ENCODE measurements at places on chromosomes 3 and 15.

GRCh38 chr15:79132770-79133169 is 42.2 kb upstream of the RASGRF1 start:
- no peak for DNase-seq

- no peak for DNase-seq
Observed at GRCh38 chr3:118057086-118057485, 977.6 kb downstream of the IGSF11 start.

DNA sequence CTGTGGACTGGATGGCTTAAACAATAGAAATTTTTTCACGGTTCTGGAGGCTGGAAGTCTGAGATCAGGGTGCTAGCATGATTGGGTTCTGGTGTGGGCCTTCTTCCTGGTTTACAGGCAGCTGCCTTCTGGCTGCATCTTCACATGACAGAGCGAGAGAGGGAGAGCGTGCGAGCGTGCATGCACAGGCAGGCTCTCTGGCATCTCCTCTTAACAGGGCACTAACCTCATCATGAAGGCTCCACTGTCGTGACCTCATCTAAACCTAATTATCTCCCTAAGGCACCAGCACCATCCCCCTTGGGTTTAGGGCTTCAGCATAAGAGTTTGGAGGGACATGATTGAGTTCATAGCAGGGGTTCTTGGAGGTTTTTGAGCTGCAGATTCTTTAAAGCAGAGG is 292.0 kb upstream of the C2CD4B start:
- no peak for DNase-seq

- DNase-seq = no peak
Observed at GRCh38 chr15:48440084-48440483, 108.9 kb downstream of the DUT start.

- no peak for DNase-seq
Observed at GRCh38 chr3:125398952-125399351, 23.8 kb upstream of the ZNF148 start.

DNA sequence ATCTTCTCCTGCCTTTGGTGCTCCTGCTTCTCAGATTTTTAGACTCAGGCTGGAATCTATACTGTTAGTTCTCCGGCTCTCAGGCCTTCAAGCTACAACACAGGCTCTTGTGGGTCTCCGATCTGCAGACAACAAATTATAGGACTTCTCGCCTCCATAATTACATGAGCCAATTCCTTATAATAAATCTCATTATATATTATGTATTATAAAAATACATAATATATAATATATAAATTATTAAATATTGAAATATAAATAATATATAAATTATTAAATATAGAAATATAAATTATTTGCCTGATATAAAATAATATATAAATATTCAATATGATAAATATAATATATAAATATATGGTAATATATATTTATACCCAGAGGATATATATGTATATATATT is 1214.0 kb downstream of the ROBO2 start:
- no peak for DNase-seq

- DNase-seq = no peak
Observed at GRCh38 chr3:61927332-61927731, 366.0 kb downstream of the PTPRG start.

DNA sequence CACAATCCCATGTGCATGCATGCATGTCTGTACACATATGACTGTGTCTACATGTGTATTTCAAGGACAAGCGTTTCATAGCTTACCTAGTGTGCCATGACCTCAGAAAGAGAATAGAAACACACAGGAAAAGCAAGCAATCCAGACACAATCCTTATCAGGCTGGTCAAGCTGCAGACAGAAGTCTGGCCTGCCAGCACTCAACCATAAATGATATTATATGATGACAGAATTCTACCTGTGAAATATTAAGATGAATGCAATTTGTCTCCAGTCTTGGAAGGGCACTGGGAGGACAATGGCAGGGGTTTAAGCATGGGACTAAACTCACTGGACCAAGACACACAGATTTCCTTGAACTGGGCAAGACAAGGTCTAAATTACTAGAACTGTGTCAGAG is 50.9 kb upstream of the ARL6 start:
- no peak for DNase-seq

- DNase-seq = no peak
Observed at GRCh38 chr3:175111036-175111435, 251.9 kb downstream of the NAALADL2 start.

DNA sequence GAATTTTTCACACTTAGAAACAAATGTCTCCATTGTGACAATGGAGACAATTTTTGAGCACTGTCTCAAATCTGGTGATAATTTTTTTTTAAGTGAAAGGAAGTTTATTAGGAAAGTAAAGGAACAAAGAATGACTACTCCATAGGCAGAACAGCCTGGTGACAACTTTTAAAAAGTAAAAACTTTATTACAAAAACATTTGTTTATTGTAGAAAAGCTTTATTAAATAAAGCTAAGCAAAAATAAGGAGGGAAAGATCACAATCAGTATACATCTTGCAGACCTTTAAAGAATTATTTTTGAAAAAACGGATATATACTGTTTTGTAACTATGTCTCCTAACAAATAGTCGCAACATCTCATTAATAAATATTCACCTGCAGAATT is 688 bp upstream of the OXSM start:
- no peak for DNase-seq

GRCh38 chr15:88011533-88011932 is 245.0 kb downstream of the NTRK3 start:
- DNase-seq = no peak

- no peak for DNase-seq
Observed at GRCh38 chr15:74129586-74130154, 716 bp upstream of the ISLR2 start.

DNA sequence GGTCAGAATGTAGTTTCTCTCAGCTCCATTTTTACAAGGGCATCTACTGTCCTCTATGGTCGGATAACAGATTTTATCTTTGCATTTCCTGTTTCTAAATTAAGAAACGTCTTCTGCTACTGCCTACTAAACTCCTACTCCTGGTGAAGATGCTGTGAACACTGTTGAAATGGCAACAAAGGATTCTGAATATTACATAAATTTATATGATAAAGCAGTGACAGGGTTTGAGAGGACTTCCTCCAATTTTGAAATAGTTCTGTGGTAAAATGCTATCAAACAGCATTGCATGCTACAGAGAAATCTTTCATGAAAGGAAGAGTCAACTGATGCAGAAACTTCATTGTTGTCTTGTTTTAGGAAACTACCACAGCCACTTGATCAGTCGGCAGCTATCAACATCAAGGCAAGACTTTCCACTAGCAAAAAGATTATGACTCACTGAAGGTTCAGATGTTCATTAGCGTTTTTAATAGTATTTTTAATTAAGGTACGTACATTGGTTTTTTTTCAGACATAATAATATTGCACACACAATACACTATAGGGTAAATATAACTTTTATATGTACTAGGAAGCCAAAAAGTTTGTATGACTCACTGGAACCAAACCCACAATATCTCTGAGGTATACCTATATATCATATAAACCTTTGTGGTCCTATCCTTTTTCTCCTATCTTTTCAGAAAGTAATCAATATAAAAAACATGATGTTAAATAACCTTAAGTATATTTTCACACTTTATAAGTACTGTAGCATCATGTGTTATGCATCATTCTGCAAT is 156.1 kb downstream of the STAG1 start:
- DNase-seq = no peak

GRCh38 chr15:51758645-51759044 is 7.2 kb downstream of the TMOD2 start:
- DNase-seq = no peak

- DNase-seq = no peak
Observed at GRCh38 chr3:183372911-183373310, 55.5 kb downstream of the MCF2L2 start.

DNA sequence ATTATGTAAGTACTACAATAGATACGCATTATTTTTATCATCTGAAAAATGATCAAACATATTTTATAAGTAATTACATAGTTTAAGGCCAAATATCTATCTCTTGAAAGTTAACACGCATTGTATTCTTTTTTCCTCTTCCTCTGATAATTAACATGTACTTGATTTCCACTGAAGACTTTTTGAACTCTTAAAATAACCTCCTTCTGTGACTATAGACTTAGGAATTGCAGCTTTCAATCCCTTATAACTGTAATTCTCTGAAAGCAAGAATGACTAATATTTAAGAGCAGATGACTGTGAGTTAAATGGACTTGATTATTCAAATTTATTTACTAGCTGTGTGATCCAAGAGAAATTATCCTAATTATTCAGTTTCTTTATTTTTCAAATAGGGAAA is 730.6 kb upstream of the NECTIN3 start:
- DNase-seq = no peak

DNA sequence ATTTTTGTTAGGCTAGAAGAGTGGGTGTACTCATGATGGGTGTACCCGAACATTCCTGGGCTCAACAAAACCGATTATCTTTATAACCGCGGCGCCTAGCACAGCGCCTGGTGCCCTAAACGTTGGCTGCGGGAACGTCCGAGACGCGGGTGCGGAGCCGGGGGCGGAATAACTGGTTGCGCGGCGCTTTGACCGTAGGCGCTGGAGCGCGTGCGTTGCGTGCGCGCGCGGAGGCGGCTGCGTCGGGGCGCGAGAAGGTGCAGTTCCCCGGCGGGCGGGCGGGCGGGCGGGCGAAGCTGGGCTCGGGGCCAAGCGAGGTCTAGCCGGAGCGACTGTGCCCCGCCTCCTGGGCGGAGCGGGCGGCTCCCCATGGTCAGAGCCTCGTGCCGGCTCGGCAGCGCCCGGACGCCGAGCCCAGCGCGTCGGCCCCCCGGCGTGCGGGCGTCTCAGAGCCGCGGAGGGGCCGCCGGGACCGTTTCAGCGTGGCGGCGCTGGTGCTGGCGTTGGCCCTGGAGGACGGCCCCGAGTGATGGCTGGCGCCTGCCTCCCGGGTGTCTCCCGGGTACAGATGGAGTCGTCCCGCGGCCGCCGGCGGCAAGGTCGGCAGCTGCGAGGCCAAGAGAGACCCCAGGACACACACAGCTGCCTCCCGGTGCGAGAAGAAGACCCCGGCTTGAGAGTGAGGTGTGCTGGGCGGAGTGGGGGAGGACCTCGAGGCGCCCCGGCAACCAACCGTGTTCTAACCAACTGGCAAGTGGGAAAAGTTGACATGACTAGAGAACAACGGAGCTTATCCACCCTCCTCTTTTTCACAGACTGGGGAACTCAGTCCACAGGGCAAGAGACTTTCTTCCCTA is at the start of gene PLAAT1:
PLAAT1 (plus strand) TSS at position 373 of the 857 bp plus-strand sequence. CDS start 14,429 bp downstream, outside the sequence.
- peak; percentile 46 for DNase-seq

DNA sequence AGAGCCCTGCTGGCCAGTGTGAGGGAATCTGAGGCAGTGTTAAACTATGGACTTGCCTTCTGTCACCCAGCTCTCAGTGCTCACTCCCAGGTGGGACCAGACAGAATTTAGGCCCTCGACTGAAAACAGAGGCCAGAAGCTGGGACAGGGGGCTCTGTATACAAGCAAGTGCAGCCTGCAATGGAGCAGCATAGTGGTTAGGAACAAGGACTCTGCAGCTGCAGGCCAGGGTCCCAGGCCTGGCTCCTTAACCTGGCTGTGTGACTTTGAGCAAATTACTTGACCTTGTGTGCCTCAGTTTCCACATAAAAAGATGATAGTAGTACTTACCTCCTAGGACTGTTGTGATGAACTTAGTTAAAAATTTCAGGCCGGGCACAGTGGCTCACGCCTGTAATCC is 39.8 kb downstream of the CMTM7 start:
- no peak for DNase-seq

- DNase-seq = no peak
Observed at GRCh38 chr15:31245756-31246155, 80.9 kb upstream of the KLF13 start.

DNA sequence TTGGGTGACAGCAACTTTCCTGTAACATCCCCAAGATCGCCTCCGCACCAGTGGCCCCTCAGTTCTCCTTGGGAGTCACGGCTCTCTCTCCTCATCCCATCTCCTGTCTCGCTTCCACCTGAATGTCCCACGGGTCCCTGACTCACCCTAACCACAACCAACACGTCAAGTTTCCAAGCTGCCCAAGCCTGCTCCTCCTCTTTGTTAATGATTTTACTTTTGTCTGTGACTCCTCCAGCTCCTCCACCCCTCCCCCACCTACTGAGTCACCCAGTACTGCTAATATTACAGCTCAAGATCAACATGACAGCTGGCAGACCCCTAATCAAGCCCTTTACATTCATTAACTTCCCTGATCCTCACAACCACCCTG is 39.3 kb downstream of the BDH1 start:
- no peak for DNase-seq

DNA sequence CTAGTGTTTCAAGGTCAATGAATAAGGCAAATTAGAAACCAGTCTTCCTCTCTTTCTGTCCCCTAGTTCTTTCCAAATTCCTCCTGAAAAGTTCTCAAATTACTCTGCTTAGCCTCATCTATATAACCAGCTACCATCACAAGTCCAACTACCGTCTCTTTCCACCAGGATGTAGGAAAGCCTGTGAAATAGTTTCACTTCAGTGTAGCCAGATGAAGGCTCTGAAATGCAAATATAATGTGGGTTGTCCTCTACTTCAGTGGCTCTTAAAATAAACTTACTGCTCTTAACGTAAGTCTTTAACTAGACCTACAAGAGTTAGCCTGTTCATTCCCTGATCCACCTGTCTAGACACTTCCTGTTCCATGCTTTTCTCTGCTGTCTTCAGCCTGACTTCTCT is 827.7 kb downstream of the ROBO1 start:
- DNase-seq = no peak

GRCh38 chr3:50883755-50884154 is 209.0 kb downstream of the DOCK3 start:
- no peak for DNase-seq

DNA sequence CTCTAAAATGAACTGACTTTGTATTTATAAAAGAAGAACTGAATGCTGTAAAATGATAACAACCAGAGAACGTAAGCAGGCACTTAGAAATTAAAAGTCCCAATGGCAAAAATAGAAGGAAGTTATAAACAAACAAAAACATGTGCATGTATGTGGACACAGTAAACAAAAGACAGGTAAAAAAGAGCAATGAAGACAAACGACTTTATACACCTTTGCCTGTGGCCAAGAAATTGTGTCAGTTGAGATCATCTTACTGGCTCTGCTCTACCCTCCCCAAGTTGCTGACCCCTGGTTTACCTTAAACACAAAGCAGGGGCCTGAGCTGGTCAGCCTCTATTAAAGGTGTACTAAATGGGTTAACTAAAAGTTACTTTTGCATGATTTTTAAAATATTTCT is 41.7 kb upstream of the GP5 start:
- DNase-seq = no peak

DNA sequence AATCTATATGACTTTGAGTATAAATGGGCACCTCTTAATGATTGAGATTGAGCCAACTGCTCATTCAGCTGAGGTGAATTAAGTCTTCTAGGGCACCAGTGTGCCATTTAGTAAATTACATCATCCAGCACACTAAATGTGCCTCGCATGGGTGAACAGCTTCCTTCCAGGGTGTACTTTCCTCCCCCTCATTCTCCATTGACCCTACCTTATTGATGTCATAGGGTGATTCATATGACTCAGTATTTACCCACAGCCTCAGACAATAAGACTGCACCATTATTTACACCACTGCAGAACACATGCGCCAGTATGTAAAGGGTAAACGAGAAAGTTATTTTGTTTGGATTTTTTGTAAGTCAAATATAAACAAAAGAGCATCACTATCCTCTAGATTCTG is 185.2 kb upstream of the ARL6 start:
- DNase-seq = no peak

- no peak for DNase-seq
Observed at GRCh38 chr3:131353016-131353877, 28.3 kb upstream of the NUDT16 start.
